ENCODE measurements at places on chromosomes 2 and 18. TPM values are rescaled to one million over a fixed set of nuclear protein-coding genes. Genes with fewer than 3 reads are reported as not detected.

- no peaks in the 10 kb centered on the region for H3K27me3 ChIP-seq
- H3K27ac ChIP-seq: no peak overlapping the region
- no peaks in the 10 kb centered on the region for H3K36me3 ChIP-seq
- no peak for DNase-seq
- no peaks in the 10 kb centered on the region for H3K4me1 ChIP-seq
Observed at GRCh38 chr2:187862715-187863114, 308.5 kb upstream of the TFPI start.

DNA sequence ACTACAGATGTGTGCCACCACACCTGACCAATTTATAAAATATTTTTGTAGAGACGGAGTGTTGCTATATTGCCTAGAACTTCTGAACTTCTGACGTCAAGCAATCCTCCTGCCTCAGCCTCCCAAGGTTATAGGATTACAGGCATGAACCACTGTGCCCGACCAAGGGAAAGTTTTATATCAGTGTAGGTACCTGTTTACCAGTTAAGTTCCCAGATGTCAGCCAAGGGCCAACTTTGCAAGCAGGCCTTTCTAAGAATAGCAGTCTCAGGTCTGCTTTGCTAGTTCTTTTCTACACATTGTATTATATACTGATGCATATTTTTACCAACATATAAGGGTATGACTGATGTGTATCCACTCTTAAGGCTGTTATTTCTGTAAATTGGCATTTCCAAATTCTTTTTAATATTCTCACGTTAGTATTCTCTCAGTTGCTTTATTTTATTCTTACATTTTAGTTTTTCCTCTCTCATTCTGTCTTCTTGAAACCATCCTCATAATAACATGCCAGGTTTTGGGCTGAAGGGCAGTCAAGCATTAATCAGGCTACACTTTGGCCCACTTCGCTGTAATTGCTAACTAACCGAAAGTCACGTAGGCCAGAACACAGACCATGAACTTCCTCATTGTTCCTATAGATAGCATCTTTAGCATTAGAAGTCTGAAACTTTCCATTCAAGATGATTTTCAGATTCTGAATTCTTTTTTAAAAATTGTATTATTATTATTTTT lies 25.0 kb upstream of the CXXC1 start:
- H3K4me3 ChIP-seq: no peak overlapping the region
- H3K36me3 ChIP-seq: no peaks in the 10 kb centered on the region
- no peaks in the 10 kb centered on the region for H3K27me3 ChIP-seq
- H3K4me1 ChIP-seq: no peaks in the 10 kb centered on the region
- DNase-seq: no peak

DNA sequence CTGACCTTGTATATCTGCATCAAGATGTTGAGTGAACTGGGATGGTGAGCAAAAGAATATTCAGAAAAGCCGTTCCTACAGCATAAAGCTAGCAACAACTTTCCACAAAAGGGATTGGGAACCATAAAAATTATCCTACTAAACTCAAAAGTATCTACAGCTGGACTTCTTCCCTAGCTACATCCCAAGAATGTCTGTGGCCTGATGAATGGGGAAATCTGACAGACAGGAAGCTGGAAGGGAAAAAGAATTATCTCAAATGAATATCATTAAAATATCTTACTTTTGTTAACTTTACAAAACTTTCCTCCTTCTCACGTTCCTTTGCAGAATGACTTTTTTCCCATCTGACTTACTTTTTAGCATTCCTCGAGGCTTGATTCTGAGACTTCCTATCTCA lies 150.9 kb downstream of the PDE11A start:
- DNase-seq: no peak
- no peaks in the 10 kb centered on the region for H3K36me3 ChIP-seq
- no peaks in the 10 kb centered on the region for H3K4me1 ChIP-seq
- no peaks in the 10 kb centered on the region for H3K27me3 ChIP-seq
- H3K4me3 ChIP-seq: no peak overlapping the region
- H3K27ac ChIP-seq: no peak overlapping the region

DNA sequence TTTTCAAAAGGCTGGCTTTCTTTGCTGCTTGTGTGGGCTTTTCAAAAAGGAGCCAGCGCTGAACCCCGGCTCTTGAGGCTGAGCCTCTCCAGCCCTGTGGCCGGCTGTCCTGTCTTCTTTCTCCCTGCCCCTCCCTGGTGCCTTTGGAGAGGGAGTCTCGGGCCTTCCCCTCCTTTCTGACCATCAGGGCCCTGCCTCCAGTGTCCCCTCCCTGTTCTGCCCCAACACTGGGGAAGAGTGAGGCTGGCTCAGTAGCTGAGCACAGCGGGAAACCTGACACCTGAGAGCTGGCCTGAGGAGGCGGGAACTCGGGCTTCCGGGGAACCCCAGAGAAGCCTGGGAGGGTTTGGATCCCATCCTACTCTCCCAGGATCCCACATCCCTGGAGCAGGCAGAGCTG lies 232.1 kb downstream of the LOXHD1 start:
- H3K36me3 ChIP-seq: no peaks in the 10 kb centered on the region
- DNase-seq: no peak
- no peak overlapping the region for H3K27ac ChIP-seq
- no peak overlapping the region for H3K4me3 ChIP-seq
- H3K27me3 ChIP-seq: no peaks in the 10 kb centered on the region

Gene NYAP2
- not detected for total RNA-seq

Gene ILKAP
- 31.2 TPM for total RNA-seq

Gene RSAD2
- total RNA-seq: 0.29 TPM
